ENCODE measurements at places on chromosomes 13 and 19.

GRCh38 chr13:32031815-32032370 is 319 bp downstream of the FRY start:
- no peak for DNase-seq

DNA sequence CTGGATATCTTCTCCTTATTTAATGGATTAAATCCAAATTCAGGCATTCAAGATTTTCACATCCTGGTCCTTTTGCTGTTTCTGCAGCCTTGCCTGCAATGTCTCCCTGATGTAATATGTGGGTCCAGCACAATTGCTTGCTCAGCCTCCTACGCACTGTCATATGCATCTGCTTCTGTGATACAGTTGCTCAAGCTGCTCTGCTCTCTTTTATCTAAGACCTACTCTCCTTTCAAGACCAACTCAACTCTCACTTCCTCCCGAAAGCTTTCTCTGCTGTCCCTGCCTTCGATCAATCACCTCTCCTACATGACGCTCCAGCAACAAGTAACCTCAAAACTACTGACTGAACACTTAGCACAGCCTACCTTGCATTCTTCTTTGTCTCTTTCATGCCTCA is 138.2 kb downstream of the DCLK1 start:
- no peak for DNase-seq

DNA sequence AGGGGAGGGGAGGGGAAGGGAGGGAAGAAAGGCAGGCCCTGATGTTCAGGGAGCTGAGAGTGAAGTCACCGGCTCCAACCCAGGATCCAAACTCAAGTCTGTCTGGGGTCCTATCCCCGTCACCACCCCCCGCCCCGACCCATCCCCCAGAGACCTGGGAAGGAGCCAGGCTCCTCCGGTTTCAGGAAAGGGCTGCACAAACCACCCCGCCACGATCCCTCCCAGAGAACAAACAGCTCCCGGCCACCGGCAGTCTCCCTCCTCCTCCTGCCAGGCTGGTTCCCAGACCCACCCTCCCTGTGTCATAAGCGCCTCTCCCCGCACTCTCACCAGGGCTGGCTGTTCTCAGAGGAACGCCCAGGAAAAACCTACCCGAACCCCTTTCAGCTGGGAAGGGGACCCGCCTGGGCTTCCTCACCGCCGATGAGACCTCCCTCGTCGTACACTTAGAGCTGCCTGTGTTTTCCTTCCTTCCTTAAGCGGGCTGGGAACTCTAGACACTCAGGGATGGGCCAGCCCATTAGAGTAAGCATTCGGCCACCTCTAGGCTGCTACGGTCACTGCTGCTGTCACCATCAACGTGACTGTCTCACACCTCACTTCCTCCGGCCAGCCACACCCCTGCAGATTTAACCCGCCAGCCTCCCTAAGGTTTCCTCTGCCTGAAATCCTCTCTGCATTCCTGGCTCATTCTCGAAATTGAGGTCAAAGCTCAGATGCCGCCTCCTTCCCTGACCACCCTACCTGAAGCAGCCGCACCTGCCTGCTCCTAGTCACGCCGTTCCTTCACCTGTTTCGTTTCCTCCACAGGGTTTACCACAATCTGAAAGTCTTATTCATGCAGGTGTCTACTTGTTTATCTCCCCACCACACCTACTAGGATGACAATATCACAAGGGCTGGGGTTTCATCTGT is 6.3 kb upstream of the RDH13 start:
- no peak for DNase-seq

DNA sequence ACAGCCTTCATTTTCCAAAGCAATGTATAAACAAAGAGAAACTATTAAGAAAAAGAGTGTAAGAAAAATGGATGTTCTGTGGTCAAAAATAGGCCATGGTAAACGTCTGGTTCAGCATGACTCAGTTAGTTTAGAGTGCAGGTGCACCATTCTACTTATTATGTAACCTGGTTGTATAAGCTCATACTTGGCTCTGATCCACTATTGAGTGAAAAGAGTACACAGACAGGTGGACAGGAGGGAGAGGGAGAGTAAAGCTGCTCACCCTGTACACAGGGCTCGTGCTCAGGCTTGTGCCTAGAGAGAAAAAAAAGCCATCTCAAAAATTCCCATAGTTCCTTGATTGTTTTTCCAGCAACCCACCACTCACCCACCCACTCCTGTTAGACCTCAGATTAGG is 85.8 kb upstream of the ZNF91 start:
- no peak for DNase-seq

GRCh38 chr13:46516599-46517338 is 36.2 kb upstream of the LRCH1 start:
- DNase-seq: no peak

DNA sequence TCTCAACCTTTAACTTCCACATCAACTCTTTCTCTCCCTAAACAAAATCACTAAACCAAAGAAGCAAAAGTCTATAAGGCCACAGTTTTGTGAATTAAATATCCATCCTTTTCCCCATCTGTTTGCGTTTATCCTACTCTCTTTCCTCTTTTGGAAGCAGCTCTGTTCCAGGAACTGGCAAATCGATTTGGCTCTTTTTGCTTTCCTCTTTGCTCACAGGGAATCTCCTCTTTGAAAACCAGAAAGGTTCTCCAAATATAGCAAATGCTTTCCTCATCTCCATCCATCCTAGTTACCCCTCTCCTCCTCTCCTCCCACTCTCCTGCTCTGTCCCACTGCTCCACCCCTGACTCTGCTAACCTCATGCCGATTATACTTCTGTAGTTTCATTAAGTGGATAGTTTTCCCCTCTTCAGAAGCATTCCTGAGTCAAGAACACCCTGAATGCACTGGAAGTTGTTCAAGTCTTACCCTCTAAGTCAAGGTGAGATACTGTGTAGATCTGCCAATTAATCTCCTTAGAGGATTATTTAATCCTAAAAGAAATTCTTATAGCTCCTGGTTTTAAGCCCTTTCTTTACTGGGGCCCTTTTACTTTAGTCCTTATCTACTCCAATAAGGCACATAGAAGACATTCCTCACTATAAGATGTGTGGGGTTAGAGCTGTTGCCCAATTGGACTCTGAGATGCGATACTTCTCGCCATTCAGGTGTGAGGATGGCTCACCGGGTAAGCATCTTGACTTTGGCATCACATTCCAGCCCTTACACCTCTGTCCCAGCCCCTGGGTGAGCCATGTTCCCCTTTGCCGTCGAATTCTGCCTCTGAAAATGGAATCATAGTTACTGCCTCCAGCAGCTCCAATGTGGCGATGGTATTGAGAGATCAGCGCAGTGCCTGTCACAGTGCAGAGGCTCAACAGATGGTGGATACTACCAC is 67.6 kb downstream of the COL4A2 start:
- no peak for DNase-seq

- DNase-seq: no peak
These were observed 31.8 kb downstream of the DNM2 start for GRCh38 chr19:10749435-10750384.

DNA sequence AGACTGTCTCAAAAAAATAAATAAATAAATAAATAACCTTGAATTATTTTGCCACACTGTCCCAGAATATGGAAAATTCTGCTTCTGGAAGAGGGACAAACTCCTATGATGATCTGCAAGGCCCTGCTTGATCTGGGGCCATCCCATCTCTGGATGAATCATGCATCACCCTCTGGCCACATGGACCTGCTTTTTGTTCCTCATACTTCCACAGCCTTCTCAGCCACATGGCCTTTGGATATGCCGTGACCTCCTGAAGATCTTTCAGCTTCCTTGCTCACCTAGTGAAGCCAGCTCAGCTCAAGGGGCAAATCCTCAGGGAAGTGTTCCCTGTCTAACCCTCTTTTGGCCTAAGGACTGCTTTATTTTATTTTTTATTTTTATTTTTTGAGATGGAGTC is 10.3 kb downstream of the IER2 start:
- DNase-seq: no peak

- peak; percentile 36 for DNase-seq
These were observed 51.9 kb downstream of the DNM2 start for GRCh38 chr19:10769533-10770491.

GRCh38 chr13:73497430-73497829 is 438.6 kb downstream of the KLF5 start:
- DNase-seq: no peak

DNA sequence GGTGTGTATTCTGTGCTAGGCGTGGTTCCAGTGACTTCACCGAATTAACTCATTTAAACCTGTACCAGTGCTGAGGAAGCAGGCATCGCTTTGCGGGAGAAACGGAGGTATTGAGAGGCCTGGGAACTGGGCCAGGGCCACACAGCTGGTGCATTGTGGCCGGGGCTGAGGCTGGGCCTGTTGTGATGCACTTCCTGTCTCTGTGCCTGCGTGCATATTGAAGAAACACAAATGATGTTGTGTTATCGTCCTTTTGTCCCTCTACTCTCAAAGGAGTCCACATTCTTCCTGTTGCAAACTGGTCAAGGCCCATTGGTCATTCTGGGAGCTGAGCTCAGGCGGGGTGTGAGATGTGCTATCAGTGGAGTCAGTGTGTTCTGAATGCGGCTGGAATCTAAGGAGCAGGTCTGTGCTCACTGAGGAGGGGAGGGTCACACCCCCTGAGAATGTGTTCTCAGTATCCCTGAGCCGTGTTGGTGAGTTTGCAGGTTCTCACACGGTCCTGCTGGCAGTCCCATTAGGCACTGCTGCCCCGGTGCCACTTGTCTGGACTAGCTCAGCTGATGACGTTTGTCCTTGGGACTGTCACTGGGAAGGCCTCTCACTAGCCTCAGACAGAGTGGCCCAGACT is 62.1 kb downstream of the ARHGEF7 start:
- DNase-seq: peak; percentile 87

DNA sequence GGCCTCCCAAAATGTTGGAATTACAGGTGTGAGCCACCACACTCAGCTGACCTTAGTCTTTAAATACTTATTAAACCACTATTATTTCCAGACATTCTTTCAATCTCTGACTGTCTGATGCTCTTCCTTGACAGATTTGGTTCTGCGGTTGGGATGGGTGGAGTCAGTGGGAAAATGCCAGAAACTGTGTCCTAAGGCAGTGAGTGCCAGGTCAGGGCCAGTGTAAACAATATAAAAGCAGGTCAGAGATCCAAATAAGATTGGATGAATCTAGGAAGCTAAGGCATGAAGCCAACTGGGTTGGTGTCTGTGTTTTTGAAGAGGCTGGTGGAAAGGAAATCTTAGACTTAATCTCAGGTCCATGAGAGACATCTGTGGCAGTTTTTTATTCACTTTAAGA is 74.7 kb downstream of the KLF5 start:
- DNase-seq: no peak

GRCh38 chr19:31330237-31330636 is 19.0 kb downstream of the TSHZ3 start:
- DNase-seq: no peak

DNA sequence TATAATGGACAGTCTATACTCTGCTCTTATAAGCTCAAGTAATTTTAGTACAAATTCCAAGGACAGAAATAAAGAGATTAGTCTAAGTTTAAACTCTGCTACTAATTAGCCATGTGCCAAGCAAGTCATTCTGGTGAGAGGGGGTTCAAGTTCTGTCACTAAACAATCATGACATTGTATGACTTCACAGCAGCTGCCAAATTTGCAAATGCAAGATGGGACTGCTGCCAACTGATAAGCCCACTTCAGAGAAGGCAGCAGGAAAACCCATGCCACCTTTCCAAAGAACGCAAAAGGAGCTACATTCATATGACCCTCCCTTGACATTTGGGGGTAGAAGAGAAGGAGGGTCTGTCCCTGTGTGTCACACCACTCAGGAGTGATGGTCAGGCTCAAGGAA is 60.7 kb upstream of the RFXAP start:
- DNase-seq: no peak

GRCh38 chr13:46126056-46126455 is 21.2 kb upstream of the CPB2 start:
- no peak for DNase-seq

GRCh38 chr19:49570138-49570856 is 10.1 kb downstream of the NOSIP start:
- peak; percentile 88 for DNase-seq

GRCh38 chr13:112751617-112752016 is 61.8 kb downstream of the ATP11A start:
- DNase-seq: no peak

GRCh38 chr19:57004418-57004817 is 115.4 kb upstream of the USP29 start:
- no peak for DNase-seq

- no peak for DNase-seq
These were observed 52.1 kb upstream of the AMER2 start for GRCh38 chr13:25224151-25224550.

- DNase-seq: peak; percentile 26
These were observed 17.9 kb downstream of the COG3 start for GRCh38 chr13:45482571-45483173.

DNA sequence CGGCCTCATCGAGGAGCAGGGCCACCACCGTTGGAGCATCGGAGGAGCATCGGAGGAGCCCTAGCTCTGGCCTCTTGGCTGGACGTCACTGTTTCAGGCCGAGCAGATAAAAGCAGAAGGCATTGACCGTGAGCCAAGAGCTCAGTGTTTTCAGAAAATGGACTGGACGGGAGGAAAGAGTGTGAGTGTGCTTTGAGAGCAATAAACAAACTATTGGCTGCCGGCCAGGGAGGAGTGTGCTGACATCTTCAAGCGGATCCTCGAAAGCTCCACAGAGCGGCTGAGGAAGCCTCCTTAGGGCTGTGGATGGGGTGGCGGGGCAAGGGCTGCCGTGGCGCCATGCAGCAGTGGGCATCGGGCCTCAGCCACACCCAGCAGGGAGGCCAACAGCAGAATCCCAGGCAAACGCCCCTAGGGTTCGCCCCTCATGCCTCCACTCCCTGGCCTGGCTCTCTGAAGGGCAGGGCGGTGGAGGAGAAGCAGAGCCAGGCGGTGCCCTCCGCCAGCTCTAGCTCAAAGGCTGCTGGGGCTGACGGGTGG is 41.8 kb downstream of the IRS2 start:
- no peak for DNase-seq

GRCh38 chr13:21075011-21075378 is 13.6 kb upstream of the LATS2 start:
- DNase-seq: peak; percentile 73

DNA sequence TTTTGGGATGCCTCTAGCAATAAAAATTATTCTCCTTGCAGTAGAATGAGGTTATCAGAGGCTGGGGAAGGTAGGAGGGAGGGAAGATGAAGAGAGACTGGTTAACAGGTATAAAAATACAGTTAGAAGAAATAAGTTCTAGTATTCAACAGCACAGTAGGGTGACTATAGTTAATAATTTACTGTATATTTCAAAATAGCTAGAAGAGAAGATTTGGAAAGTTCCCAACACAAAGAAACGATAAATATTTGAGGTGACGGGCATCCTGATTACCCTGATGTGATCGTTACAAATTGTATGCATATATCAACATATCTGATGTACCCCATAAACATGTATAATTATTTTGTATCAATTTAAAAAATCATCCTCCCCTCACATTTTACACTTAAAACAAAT is 93.8 kb downstream of the CDADC1 start:
- DNase-seq: no peak

GRCh38 chr19:5934774-5935472 is 20.9 kb downstream of the CAPS start:
- DNase-seq: no peak

All from kidney capillary endothelial cell (primary cell).